ENCODE measurements at places on chromosomes 7 and 10.

GRCh38 chr7:16137944-16138343 is 283.4 kb downstream of the CRPPA start:
- DNase-seq, result no peak

GRCh38 chr10:71023704-71024283 is 135.4 kb upstream of the PCBD1 start:
- no peak for DNase-seq

DNA sequence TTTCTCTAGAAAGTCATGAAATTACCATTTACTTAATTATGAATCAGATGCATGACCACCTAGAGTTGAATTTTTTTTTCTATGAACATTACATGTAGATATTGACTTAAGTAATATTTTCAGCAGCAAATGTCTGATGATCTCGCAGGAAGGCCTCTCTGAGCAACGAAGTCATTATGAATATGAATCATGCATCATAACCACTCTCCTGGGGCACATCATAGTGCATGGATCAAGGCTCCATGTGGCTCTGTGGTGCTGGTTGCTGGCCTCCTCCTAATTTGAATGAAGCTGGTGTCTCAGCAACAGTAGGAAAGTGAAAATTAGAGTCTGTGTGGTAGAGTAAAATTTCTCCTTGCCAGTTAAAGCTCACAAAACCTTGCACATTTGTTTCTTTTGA is 121.4 kb upstream of the INHBA start:
- DNase-seq, result no peak

- DNase-seq, result no peak
Observed at GRCh38 chr7:74407958-74408357, 45.7 kb upstream of the GTF2IRD1 start.

GRCh38 chr10:13894412-13895093 is 307.8 kb downstream of the PRPF18 start:
- no peak for DNase-seq

DNA sequence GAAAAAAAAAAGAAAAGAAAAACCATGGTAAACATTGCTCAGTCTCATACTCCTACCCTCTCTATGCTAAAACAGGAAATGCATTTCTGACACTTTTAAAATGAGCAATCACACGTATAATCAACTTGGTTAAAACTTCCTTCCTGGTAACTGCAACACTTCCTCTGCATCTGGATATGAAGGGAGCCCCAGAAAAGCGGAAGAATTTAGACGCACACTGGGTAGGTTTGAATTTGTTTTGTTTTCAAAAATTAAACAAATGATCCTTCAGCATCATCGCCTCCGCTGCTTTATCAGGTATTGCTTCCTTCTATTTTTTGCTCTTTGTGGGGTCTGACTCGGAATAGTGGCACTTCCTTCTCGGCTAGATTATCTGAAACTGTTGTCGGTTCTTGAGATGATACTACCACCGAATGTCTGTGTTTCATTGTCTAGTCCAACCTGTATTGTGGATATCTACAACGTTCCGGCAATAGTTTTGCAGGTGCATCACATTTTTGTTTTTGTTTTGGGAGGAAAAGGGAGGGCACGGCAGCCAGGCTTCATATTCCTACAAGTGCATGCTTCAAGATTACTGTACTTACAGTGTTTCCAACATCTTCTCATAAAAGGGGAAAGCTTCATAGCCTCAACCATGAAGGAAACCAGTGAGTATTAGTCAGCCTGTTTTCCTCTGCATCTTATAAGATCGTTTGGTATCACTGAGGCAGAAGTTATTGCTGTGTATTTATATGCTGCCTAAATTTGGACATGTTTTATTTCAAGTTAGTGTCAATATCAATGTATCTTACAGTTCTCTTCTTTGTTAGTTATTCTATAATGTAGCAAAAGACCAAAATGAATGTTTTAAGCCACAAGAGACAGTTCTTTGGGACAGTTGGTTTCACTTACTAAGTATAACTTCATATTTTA is at the start of gene PIK3CG:
Gene PIK3CG (plus strand): TSS at position 153 of the 912 bp plus-strand sequence. CDS start 2,280 bp downstream, outside the sequence.
- DNase-seq, result no peak

DNA sequence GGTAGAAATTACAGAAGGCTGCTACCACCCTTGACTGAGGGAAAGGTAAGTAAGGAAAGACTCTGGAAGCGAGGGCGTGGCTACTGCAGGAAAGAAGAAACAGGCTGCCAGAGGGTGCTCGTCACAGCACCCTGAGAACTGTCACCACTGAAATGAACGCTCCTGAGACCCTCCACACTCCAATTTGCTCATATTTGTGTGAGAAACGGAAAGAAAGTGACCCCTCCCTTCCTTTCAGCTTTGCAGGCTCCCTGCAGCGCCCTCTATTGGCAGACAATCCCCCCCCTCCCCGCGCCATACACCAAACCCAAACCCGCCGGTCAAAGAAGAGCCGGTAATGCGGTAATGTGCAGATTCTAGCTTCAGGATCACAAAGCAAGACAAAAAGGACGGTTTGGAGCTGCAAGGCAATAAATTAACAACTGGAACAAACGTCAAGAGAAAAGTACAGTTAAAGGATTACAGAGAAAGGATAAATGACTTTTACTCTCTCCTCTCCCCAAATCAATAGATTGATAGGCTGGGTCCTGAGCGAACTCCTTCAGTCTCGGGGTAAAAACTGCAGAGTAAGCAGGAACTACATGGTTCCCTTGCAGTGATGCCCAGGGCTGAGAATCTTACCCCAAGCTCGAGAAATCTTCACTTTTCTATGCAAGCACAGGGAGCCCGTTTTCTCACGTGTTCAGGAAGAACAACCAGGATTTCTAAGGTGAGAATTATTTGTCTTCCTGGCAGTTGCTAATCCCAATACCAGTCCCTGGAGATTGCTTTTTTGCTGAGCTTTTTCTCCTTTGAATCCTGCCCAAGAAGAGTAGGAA is 47.6 kb downstream of the STEAP1B start:
- DNase-seq, result no peak

- no peak for DNase-seq
Observed at GRCh38 chr7:36216063-36216684, 63.1 kb downstream of the EEPD1 start.

DNA sequence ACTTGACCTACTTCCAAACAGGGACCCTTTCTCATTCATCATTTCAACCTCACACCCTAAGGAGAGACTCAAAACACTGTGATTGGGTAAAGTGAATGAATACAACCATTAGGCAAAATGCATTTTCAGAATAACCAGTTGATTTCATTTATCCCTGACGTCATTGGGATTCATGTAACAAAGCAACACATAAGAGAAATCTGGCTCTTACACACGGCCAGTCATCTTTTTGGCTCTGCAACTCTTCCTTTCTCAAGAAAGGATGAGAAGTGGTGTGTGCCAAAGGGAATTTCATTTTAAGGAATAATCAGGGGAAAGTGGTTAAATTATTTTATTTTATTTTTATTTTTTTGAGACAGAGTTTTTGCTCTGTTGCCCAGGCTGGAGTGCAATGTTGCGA is 83.1 kb downstream of the CPVL start:
- no peak for DNase-seq

DNA sequence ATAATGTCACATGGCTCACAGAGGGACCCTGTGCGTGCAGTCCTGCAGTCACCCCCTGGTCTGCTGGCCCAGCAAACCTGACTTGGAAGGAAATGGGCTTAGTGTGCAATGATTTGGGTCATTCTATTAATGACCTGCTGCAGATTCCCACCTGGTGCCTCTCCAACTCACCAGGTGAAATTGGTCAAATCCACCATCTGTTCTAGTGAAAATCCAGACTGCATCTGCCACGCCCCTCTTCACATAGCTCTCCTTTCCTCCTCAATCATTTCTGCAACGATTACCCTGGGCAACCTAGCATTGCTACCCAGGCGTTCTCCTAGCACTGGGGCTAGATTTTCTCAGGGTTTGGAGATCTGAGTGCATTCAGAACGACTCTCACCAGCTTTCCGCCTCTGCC is 29.4 kb downstream of the SRRM3 start:
- DNase-seq, result no peak

GRCh38 chr10:101120884-101121653 is 10.0 kb upstream of the TLX1 start:
- no peak for DNase-seq

DNA sequence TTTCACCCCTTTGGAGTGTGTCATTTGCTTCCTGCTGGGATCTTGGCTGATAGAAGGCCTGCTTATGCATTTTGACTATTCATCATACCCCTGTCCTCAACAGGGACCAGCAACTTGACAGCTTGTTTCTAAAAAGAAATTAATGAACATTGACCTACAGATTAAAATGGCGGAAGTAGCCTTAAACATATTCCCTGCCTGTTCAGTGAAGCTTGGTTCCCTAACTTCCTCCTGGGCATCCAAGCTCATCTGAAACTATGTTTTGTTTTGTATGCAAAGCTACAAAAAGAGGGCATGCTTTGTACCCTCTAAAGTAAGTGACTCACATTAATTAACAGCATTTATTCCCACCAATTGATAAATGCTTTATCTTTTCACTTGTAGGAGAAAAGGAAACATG is 26.8 kb upstream of the CDK14 start:
- no peak for DNase-seq

DNA sequence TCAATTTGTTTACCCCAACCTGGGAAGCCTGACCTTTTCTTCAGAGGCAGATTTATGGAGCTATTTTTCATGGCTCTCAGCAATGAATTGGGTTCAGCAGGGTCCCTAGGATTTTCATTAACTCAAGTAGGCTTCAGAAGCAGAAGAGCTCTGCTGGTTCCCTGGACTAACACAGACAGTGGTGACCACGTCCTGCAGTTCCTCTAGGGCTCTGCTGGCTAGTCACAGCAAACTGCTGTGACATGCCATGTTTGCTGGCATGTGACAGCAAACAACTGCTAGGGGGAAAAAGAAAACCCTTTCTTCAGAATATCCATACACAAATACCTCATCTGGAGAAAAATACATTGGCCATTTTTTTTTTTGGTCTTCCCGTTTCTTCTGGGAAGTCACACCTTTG is 13.2 kb downstream of the BAMBI start:
- DNase-seq, result no peak

- no peak for DNase-seq
Observed at GRCh38 chr10:107072028-107072427, 92.5 kb downstream of the SORCS1 start.

DNA sequence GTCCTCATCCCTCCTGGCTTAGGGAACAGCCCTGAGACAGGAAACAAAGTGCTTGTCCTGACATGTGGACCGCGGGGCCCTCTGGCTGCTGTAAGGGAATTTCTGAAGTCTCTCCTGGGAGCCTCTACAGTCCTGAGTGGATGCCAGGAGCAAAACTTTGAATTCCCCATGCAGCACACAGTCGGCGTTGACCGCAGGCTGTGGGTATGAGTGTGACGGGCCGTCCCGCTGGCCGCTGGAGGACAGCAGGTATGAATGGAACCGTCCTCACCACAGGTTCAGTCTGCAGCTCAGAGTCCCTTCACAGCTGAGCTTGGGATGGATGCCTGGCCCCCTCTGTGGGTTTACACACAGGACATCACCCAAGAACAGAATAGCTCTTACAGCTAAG is 94.9 kb downstream of the GPR26 start:
- no peak for DNase-seq

GRCh38 chr7:155998766-155999630 is 186.7 kb upstream of the SHH start:
- DNase-seq, result no peak

- DNase-seq, result no peak
Observed at GRCh38 chr10:4170633-4171314, 385.8 kb upstream of the KLF6 start.

GRCh38 chr7:133510326-133511055 is 257.6 kb downstream of the EXOC4 start:
- no peak for DNase-seq

- DNase-seq, result no peak
Observed at GRCh38 chr10:30697806-30698205, 68.3 kb upstream of the LYZL2 start.

DNA sequence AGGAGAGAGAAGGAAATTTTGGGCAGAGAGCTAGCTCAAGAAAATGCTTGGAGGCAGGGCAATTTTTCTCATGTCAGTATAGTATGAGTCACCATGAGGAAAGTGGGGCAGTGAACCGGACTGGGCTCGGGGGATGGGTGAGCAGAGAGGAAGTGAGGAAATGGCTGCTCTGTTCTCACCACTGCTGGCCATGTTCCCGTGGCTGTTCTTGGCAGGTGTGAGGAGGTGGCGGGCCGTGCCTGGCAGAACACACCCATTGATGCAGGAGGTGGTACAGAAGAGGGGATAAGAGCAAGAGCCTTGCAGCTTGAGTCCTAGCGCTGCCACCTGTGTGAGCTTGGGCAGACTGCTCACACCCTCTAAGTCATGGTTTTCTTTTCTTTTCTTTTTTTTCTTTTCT is 304.4 kb upstream of the LYZL1 start:
- DNase-seq, result peak; percentile 72

DNA sequence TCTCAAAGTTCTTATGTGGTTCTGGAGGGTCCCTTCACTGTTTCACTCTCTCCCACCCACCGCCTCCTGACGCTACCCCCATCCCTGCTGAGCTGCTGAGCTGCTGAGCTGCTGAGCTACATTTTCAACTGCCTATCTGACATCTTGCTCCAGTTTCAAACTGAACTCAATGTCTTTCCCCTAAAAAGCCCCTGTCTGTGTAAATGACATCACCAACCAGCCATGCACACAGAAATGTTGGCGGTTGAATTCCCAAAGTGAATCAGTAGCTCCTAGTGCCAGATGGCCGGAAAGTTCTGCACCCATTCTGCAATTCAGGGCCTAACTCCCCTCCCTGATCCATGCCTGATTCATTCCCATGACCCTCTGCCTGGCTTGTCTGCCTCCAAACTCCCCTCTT is 71.2 kb downstream of the WNT2 start:
- DNase-seq, result peak; percentile 83

GRCh38 chr7:141436575-141437075 is 114.6 kb upstream of the AGK start:
- DNase-seq, result no peak

GRCh38 chr7:44631458-44632115 is 25.2 kb downstream of the OGDH start:
- no peak for DNase-seq

- DNase-seq, result no peak
Observed at GRCh38 chr7:151240942-151241754, 7.3 kb downstream of the SMARCD3 start.

GRCh38 chr10:48455392-48456151 is 149.1 kb downstream of the MAPK8 start:
- DNase-seq, result no peak

DNA sequence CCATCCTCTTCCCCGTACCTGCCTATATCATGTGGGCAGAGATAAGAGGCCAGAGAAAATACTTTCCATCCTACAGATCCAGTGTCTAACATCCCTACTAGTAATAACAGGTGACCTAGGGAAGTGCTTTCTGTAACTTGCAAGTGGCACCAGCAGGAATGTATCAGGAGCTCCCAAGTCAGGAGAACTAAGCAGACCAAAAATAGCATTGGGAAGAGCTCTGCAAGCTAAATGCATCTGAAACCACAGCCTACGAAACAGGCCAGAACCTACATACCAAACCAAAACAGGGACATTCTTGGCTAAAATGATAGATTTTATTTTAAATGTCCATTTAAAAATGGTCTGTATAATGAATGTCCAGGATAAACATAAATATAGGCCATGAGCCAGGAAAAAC is 680.8 kb downstream of the PHTF2 start:
- no peak for DNase-seq

GRCh38 chr7:31111109-31111451 is 59.0 kb downstream of the ADCYAP1R1 start:
- DNase-seq, result no peak

Measured in AG09309 (cell line).